KG1 (cell line): ENCODE measurements at places on chromosomes 1 and 21.

DNA sequence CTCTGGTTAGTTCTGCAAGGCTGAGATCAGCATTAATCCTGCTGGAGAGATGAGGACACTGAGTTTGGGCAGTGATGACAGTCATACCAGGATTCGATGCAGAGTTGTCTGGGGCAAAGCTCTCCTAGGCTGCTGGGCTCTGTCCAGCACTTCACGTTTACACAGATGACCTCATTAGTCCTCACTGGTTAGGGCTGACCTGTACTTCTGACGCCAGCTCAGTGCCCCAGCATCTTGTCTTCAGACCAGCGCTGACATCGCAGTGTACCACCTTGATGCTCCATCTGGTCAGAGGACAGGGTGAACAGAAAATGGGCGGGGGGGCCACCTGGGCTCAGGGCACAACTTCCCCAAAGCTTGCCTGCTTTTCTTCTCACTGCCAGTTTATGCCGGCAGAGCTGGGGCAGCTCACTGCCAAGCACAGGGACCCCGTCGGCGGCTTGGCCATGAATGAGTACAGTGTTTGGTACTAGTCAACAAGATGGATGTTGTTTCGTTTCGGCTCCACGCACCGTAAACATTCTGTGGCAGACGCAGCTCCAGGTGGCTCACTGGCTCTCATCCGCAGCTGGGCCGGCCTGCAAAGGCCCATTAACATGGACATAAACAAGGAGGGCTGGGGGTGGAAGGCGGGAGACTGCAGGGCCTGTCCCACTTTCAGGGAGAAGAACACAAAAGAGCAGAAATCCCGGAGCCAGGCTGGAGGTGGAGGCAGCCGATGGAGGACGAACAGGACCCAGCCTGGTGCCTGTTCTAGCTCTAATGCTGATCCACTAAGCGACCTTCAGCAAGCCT, 118.7 kb downstream of the GLIS1 start:
- DNase-seq = no peak

DNA sequence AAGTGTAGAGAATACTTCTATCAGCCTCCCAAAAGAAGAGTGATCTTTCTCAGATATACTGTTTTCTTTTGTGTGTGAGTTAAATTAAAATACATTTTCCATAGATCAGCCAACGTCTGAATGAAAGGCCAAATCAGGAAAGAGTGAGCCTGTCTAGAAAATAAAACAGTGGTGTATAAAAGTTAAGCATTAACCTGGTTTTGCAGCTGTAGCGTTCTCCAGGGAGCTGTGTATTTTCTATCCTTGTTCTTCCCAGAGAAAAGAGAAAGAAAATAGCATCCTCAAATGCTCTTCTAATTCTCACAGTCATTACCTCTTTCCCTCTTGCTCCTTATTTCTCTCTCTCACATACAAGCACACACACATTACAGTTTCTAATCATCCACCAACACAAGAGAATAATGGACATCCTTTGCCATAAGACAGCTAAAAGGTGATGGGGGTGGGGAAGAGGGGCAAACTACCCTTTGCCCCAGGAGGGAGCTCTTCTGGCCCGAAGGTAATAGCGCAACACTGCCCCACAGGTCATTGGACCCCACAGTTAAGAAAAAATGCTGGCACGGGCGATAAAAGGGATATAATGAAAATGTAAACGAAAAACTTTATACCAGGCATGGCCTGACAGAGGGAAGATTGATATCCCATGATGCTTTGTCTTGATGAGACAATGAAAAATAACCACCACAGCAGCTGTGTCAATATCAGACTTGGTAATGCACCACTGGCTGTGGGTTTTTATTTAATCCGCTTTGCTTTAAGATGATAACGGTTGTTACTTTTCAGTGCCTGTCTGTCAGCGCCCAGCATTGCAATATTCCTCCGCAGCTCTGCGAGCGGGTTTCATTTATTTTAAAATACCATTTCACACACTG, 150.3 kb downstream of the NUF2 start:
- no peak for DNase-seq

DNA sequence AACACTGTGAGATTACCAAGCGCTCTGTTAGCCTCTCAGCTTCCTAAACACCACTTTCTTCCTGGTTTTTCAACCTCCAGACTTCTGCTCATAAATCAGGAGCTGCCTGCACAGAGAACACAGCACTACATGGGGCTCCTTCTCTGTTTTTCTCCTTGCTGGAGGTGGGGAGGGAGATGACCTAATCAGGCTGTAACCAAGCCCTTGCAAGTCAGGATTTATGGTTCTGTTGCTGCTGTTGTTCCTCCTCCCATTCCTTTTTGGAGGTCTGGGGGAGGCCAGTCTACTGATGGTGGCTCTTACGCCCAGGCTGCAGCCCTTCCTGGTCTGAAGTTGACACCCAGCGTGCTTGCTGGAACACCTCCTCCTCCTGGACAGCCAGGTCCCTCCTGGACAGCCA, 80.9 kb upstream of the AJAP1 start:
- DNase-seq = no peak

DNA sequence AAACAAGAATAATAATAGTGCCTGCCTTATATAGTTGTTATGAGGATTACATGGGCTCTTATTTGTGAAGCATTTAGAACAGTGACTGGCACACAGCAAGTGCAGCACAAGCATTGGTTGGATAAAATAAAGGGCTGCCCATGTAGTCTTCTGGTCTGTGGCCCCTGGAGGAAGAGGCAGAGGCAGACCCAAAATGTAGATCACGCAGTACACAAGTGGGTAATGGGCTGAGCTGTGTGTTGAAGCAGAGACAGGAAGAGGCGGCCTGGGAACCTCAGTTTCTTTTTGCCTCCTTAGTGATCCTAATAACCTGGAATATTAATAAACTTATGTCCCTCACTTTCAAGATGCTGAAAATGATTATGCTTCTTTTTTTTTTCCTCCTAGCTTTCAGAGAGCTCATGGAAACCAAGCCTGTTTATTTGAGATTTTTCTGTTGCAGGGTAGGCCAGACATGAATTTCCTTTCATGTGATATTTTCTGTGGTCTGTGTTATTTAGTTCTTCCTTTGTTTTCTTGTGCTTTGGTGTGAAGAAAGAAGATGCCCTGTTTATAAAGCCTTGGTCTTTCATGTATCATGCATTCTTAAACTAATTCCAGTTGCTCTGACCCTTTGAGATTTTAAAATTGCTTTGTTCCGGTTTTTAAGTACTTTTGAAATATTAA, 42.5 kb downstream of the LRRC8D start:
- DNase-seq = no peak

DNA sequence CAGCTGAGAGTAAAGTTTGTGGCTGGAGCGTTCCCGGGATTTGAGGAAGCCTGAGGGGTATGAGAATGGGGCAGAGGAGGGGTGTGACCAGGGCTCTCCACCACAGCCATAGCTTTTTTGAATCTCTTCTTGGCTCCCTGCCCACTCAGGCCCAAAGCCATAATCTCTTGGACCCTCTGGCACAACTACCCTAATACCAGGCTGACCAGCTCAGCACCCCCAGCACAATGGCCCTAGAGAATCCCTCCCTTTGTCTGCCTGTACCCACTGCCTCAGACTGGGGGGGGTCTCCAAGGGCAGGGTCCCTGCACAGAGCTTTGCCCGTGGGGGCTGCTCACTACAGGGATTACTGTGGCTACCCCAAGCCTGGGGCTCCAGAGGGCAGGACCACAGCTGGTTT, 7.5 kb downstream of the DENND4B start:
- no peak for DNase-seq

GRCh38 chr21:34640858-34641257, 25.9 kb upstream of the RCAN1 start:
- no peak for DNase-seq

- DNase-seq = no peak
These were observed 3.1 kb upstream of the SLC1A7 start for GRCh38 chr1:53145619-53145941.

DNA sequence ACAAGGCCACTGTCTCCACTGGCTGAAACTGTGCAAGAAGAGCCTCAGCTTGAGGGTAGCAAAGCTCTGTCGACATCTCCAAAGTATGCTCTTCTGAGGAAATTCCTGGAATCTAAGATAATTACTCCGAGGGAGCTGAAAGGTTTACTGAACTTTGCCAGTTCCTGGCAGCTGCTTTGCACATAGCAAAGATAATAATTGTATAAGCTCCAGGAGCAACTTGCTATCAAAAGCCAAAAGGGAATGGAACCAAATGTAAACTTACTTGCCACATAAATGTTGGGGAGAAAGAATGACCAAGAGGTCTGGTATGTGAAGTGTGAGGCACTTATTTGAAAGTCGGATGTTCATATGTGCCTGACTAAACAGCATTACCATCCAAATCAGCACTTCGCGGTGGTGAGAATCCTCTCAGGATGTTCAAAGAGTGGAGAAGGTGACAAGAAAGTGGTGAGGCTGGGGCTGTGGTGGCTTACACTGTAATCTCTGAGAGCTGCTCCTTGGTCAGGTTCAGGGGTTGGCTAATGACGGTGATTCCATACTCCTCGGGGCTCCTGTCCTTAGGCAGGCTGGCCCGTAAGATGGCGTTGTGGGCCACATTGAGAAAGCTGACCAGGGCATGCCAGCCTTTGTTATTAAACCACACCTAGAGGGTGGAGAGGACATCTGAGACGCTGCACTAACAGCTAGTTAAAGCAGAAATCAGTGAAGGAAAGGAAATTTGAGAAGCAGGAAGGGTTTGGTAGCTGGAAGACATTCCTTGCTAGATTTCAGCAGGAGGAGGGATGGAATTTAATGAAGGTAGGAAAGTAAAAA, 100.0 kb downstream of the ABCA4 start:
- DNase-seq = no peak

DNA sequence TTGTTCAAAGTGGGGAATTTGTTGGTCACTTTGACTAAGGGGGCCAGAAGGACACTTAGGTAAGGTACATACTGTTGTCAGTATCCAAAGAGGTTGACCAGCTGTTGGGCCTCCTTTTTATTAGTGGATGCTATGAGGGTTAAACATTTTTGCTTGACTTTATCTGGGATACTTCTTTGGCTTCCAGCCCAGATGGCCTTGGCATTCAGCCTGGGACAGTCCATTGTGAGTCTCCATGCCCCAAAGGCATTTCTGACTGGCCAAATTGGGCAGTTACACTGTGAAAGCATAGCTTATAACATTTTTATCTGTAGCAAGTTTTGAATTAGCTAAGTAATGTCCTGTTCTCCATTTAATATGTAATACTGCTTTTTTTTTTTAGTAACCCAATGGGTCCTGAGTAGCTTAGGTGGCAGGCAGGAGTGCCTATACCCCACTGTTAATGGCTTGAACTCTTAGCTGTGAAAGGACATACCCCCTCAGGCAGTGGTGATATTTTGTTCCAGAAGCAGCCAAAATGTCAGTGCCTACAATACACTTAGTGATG, 35.4 kb upstream of the CD1D start:
- no peak for DNase-seq

DNA sequence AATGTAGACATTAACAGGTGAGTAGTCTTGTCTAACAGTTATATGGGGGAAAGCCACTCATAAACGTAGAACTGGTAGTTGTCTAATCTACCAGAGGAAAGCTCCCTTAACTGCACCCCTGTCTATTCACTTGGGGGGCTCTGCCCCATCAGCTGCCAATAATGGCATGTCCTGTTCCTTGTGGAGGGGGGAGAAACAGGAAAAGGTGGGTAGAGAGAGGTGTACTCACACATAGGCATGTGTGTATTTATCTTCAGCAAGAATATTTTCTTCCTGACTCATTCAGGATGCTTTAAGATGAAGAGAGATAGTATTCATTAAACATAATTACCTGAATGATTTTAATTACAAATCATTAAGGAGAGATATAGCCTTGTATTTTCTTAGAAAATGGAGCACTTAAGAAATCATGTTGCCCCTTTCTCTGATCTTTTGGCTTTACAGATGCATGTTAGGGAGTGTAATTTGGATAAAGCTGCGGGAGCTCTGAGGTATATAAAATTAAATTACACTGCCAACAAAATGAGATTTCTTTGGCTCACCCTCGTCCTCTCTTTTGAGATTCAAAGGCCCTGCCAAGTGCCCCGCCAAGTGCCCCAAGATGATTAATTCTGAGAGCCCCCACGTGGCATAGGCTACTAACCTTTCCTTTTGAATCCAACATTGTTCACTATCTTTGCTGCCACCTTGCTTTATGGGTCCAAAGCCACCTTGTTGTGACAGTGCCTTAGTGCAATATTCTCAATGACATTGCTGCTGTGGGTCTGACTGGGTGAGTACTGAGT, 286.3 kb upstream of the LYPLAL1 start:
- DNase-seq = no peak

DNA sequence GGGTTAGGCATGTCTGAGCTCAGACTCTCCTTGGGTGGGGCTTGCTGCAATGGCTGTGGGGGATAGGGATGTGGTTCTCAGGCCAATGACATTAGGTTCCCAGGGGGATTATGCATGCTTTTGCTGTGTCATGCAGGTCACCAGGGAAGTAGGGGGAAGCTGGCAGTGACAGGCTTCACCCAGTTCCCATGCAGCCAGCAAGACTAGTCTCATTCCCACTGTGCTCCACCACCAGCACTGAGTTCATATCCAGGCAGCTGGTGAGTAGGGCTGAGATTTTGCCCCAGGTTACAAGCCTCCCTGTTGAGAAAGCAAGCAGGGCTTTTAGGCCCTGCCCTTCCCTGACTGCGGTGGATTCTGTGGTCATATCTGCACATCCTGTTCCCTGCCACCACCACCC, 32.1 kb upstream of the PLA2G5 start:
- no peak for DNase-seq

GRCh38 chr1:183002267-183002666, 21.0 kb upstream of the LAMC1 start:
- no peak for DNase-seq

DNA sequence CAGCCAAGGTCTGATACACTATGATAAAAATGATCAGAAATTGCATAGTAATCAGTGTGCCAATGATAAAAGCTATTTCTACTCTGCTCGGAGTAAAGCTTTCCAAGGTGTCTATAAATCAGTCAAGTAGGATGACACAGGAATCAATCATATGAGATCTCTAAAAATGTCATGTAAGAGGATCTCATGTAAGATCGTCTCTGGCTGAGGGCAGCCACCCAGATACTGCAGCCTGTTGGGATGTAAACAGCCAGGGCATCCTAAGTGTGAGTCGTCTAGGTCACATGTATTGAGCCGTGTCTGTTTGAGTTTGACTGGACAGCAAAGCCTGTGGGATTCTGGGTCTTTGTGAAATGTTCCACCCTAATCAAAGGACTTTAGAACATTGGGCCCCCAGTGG, 2.8 kb upstream of the TEX35 start:
- no peak for DNase-seq

GRCh38 chr1:87399264-87399663, 70.6 kb downstream of the LMO4 start:
- DNase-seq = no peak
